ENCODE measurements at places on chromosomes 1 and 21.
A peak's percentile ranks its signal among the peaks of the same experiment; 100 is the strongest.

- DNase-seq = no peak
Measured at GRCh38 chr21:15430023-15430422, 299.8 kb upstream of the USP25 start.

- DNase-seq = peak; percentile 24
Measured at GRCh38 chr1:36464605-36465393, 615 bp upstream of the MRPS15 start.

DNA sequence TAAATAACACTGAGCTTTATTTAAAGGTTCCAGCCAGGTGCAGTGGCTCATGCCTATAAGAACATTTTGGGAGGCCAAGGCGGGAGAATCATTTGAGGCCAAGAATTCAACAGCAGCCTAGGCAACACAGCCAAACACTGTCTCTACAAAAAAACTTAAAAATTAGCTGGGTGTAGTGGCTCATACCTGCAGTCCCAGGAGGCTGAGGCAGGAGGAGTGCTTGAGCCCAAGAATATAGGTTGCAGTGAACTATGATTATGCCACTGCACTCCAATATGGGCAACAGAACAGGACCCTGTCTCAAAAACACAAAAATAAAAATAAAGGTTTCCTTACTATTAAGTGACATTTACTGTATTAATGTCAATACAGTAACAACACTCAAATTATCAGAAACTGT lies 2.1 kb downstream of the TAF12 start:
- peak; percentile 49 for DNase-seq

- no peak for DNase-seq
Measured at GRCh38 chr1:31010086-31010989, 55.2 kb downstream of the PUM1 start.

DNA sequence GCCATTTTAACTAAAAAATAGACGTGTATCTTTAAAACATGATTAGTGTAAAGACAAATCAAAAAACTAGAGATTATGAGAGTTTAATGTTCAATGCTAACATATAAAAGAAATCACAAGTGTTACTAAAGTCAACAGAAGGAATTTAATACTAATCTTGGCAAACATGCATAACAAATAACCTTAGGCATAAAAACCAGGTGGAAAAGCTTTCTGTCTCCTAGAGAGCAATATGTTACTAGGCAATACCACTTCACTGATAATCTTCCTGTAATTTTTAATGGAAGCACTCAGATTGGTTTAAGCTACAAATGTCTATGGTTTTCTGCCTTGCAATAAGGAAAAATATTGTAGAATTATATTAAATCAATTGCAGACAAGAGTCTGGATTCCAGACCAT lies 121.9 kb downstream of the NME7 start:
- no peak for DNase-seq

DNA sequence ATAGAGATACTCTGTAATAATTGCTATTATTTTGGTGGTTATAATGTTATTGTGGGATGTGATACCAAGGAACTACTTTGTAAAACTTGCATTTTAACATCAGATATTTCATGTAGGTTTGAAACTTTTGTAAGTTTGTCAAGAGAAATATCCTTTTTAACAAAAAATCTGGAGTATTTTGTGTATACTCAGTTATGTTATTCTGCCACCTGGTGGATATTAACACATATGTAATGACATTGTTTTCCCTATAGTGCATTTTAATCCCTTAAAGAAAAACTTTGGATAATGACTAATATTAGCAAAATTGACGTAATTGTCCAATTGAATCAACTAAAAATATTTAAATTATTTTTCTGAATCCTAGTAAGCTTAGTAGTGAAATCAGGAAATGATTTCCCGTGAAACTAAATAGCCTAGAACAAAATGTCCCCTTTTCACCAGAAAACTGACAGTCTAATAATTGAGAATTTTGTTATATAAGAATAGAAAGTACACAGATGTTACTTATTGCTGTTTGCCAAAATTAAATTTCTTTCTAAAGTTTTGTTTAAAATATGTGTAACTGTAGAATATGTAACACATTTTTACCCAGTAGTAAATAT lies 39.6 kb downstream of the KCTD3 start:
- DNase-seq = peak; percentile 8

- DNase-seq = no peak
Measured at GRCh38 chr1:25698252-25698651, 81.7 kb downstream of the MAN1C1 start.

Measured in NB4 (cell line).